ENCODE measurements at places on chromosomes 1 and 21. TPM values are rescaled to one million over a fixed set of nuclear protein-coding genes. Genes with fewer than 3 reads are reported as not detected.
A peak's percentile ranks its signal among the peaks of the same experiment; 100 is the strongest.

MATN1 gene
- 0.26 TPM for total RNA-seq

FALEC gene
- not detected for total RNA-seq

WNT9A gene
- 0.09 TPM for total RNA-seq

C1orf167 gene
- total RNA-seq = not detected

CYYR1 gene
- total RNA-seq = not detected

DNA sequence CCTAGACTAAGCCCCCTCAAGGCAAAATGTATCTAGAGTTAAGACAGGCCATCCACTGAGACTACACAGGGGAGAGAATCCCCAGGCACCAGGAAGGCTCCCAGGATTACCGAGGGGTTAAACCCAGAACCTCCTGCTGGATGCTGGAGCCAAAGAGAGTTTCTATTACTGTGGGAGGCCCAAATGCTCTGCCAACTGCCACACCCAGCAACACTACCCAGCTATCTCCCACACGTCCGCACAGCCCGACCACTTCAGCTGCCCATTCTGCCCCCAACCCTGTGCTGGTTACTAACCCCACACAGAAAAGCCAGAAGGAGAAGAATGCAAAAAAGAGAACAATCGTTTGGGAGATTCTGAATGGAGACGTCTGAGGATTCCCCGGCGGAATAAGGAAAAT, 63.6 kb downstream of the CD46 start:
- ATAC-seq = peak; percentile 15

DNA sequence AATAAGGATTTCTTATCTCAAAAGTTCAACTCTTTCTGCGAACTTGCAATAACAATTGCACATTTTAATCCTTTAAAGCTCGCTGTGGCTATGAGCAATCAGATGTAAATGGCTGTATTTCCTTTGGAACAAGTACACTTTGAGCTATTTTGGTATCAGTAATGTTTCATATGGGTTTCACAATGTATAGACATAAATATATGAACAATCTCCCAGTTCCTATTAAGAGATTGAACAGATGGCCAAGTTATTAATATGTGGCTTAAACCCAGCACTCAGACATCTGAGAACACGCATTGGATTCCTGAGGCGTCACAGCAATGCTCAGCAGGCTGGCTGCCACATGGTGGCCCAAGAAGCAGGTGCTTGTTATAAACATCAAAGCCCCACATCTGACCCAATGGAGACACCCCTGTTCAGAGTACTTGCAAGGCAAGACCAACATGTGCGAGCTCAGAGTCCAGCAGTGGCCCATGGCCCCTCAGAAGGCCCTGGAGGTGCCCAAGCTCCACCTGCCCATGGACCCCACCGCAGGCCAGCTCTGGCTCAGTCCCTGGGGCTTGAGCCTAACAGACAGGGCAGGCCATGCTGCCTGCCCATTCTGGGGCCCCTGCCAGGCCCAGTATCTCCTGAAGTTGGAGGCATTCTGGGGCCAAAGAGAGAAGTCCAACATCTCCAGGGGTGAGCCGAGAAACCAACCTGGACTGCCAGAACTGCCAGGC, 23.7 kb downstream of the PSMG1 start:
- no peak for ATAC-seq

Data from activated T-helper 17 cell treated with anti-CD3 and anti-CD28 coated beads, Interleukin-2, amount 50 U/mL, for 72 hours (primary cell).